Activated CD8-positive, alpha-beta memory T cell treated with anti-CD3 and anti-CD28 coated beads for 1 hour (primary cell): ENCODE measurements at places on chromosomes 5 and 9.

DNA sequence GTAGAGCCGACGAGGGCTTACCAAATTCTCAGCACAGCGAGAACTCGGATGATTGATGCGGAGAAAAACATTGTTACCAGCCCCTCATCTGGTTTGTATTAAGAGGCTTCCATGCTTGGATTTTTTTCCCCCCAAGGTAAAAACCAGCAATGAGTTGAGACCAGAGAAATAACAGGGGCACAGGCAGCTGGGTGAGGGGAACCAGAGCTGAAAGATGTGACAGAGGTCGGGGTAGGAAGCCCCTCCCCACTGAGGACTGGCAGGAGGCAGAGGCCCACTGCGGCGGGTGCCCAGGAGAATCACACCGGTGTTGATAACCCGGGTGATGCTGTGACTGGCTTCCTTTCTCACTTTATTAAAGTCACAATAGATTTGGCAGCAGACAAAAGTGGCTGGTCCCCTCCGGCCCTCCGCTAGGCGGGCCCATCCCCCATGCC, 116.5 kb upstream of the PHYKPL start:
- no peak for DNase-seq

- DNase-seq = no peak
These were observed 20.2 kb downstream of the RETREG1 start for GRCh38 chr5:16596581-16596940.

DNA sequence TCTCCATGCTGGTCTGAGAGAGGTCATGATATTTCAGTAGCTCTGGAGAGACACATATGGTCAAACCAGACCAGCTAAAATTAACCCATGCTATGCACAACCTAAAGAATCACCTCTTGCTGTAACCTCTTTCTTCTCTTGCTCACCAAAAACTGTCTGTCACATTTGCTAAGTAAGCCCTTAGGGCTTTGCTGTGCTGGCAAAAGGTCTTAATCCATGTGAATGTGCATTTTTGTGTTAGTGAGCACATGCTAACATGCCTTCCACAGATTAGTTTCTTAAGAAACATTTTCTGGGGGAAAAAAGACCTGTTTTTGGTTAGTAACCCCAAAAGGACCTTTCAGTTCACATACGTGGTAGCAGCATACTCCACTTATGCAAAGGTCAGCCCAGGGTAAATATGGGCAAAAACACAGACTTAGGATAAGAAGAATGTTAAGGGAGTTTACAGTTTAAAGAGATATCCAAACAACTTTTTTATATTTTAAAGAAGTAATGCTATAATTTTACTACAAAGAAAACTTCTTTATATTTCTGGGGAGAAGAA, 124.2 kb upstream of the CCDC152 start:
- no peak for DNase-seq

DNA sequence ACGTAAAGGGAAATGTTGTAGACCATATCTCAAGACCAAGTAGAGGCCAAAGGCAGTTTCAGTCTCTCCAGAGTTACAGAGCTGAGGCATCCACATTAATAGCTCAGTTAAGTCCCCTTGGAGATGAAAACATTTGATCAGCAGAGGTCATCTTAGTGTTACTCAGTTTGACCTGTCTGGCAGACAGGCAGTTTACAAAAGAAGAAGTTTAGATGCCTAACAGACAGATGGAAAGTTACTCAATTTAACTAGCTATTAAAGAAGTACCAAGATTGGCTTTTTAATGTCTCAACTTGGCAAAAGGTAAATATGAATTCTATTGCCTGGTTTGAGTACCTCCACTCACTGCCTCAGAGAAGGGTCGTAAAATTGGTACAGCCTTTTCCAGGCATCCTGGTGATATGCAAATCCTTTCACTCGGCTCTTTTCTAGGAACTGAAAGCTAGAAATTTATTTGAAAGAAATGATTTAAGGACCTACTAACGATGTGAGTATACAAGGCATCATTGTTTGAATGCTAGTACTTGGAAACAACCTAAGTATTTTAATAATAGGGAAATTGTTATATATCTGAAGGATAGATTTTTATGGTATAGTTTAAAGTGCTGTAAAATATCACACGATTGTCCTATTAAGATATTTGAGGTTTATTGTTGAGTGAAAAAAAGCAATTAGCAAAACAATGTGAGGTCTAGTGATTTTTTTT, 14.8 kb downstream of the ACO1 start:
- no peak for DNase-seq

- DNase-seq = no peak
These were observed 75.6 kb downstream of the ST8SIA4 start for GRCh38 chr5:100827481-100827889.

DNA sequence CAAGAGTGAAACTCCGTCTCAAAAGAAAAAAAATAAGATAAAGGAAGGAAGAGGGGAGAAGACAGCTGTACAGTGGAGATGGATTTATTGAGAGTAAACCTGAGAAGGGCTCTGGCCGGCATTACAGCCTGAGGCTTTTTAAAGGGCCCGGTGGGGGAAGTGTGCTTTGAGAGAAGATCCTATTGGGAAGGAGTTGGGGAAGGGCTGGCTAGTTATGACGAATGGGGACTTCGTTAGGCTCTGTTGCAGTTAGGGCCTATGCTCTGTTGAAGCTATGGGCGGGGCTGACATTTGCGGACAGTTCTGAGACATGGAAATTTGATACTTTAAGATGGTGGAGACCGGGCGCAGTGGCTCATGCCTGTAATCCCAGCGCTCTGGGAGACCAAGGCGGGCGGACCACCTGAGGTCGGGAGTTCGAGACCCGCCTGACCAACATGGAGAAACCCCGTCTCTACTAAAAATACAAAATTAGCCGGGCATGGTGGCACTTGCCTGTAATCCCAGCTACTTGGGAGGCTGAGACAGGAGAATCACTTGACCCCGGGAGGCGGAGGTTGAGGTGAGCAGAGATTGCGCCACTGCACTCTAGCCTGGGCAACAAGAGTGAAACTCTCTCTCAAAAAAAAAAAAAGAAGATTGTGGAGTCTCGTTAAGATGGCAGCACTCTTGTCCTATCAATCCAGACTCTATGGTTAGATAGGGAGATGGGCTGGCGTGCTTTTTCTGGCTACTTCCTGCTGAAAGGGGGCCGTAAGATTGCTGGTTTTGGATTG, 33.2 kb downstream of the C9orf50 start:
- DNase-seq = no peak

DNA sequence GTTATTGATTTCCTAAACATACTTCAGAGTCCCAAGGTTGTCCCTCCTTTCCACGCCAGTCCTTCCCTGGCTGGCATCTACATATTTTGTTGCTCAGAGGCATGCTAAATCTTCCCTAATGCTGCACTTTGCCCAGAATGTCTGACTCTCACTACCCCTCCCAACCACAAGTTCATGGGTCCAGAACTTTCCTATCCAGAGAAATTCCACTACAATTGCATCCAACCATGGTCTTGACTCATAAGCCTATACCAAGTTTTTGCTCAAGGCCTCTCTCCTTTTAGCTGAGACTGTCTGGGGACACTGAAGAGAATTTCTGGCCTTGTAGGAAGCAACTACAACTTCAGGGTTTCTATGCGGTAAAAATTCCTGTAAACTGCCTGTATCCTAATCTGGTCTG, 206.3 kb downstream of the BNC2 start:
- no peak for DNase-seq
